ENCODE measurements at places on chromosomes 11 and 22.

- peak; percentile 82 for DNase-seq
Observed at GRCh38 chr22:17366830-17367229, 2.4 kb upstream of the CECR2 start.

DNA sequence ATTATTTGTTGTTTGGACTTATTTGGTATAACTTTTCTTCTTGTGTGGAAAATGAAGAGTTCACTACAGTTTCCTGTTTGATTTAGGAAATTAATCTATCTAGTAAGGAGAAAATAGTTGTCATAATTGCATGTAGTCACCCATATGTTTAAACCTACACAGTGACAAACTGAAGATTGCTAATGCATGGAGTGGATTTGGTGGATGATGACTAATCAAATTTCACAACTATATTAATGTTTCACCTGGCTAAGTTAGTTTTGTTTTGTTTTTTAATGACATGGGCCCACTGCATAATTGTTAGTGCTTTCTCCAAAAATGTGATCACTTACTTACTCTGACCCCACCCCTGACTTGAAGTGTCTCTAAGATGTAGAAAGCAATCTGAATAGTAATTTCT lies 170.6 kb downstream of the DYNC2H1 start:
- no peak for DNase-seq

DNA sequence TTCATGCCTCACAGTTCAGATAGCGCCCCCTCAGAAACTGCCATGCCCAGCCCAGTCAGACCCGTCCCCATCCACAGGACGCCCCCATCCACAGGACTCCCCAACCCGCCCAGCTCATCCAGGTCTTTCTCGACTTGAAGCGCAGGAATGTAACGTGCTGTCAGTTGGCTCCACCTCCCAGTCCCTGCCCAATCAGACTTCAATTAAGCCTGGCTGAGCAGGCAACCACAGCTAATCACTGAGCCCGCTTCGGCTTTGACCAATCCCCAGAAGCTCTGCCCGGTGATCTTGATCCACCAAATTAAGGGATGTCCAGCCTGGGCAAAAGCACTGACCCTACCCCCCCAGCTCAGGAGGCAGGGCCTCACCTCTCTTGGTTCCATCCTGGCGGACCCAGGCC lies 10.5 kb upstream of the MFNG start:
- DNase-seq = no peak

- DNase-seq = no peak
Observed at GRCh38 chr22:30188911-30189310, 57.6 kb downstream of the LIF start.
